ENCODE measurements at places on chromosomes 12 and 14. TPM values are rescaled to one million over a fixed set of nuclear protein-coding genes. Genes with fewer than 3 reads are reported as not detected.

Gene PRR4
- total RNA-seq: 2.2 TPM

Gene BEGAIN
- 1.8 TPM for total RNA-seq

Gene AQP2
- not detected for total RNA-seq

Gene ZNF641
- 16.2 TPM for total RNA-seq

Gene FLRT2
- total RNA-seq: not detected

All from activated CD8-positive, alpha-beta memory T cell treated with anti-CD3 and anti-CD28 coated beads, Interleukin-2, amount 10 ng/mL, durations not matched to agents 7 days and 5 days (primary cell).